Naive B cell (primary cell): ENCODE measurements at places on chromosomes 16 and 17. TPM values are rescaled to one million over a fixed set of nuclear protein-coding genes. Genes with fewer than 3 reads are reported as not detected.

Gene PRSS21
- polyA plus RNA-seq: 1.6 TPM

Gene TIMM22
- 24.0 TPM for polyA plus RNA-seq

Gene OGFOD3
- 25.1 TPM for polyA plus RNA-seq

Gene SOCS3
- polyA plus RNA-seq: 6.8 TPM

Gene CD300LG
- polyA plus RNA-seq: not detected

Gene GDPD3
- not detected for polyA plus RNA-seq
